ENCODE measurements at places on chromosomes 6 and 20.

- DNase-seq = peak; percentile 99
These were observed at the start of gene MPC1 for GRCh38 chr6:166382933-166383801. Gene MPC1 (minus strand): TSS chr6:166382940. CDS start chr6:166382876, 64 bp downstream.

DNA sequence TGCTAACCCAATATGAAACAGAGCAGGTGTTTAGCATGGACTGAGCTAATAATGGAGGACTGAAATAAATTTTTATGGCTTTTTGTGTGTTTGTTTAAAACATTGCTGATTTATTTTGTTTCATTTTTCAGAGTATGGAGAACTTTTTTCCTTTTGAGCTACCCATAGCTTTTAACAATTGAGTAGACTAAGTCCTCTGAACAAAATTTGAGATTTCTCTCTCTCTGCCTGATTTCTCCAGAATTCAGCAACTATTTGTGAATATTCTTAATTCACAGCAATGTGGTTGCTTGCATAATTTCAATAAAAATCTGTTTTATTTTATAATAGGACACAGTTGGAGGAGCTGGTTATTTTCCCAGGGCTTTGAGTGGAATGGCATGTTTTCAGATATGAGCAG lies 103.7 kb downstream of the TPBG start:
- no peak for DNase-seq

DNA sequence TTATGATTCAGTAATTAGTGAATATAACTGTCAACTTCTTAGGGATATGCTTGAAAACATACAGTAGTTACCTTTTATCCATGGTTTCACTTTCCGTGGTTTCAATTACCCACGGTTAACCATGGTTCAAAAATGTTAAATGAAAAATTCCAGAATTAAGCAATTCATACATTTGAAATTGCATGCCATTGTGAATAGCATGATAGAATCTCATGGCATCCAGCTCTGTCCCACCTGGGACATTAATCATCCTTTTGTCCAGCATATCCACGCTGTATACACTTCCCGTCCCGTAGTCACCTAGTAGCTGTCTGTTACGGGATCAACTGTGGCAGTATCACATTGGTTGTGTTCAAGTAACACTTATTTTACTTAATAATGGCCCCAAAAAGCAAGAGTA lies 781.7 kb upstream of the CITED2 start:
- no peak for DNase-seq

DNA sequence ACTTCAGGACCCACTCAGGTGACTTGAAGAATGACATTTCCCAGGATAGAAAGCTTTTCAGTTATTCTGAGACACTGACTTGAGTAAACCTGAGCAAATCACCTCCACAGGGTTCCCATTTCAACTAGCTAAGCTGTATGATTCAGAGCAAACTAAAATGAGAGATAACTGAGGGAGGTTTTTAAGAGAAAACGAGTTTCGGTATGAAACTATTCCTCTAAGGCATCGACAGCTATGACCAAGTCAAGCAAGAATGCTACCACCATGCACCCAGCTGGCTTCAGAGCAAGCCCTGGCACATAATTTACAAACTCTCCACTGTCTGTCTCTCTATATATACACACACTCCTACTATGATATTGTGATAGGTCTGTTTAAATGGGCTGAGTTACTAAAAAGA lies 75.4 kb downstream of the PERP start:
- DNase-seq = no peak

- DNase-seq = no peak
These were observed 42.6 kb downstream of the PLCG1 start for GRCh38 chr20:41179961-41180360.

DNA sequence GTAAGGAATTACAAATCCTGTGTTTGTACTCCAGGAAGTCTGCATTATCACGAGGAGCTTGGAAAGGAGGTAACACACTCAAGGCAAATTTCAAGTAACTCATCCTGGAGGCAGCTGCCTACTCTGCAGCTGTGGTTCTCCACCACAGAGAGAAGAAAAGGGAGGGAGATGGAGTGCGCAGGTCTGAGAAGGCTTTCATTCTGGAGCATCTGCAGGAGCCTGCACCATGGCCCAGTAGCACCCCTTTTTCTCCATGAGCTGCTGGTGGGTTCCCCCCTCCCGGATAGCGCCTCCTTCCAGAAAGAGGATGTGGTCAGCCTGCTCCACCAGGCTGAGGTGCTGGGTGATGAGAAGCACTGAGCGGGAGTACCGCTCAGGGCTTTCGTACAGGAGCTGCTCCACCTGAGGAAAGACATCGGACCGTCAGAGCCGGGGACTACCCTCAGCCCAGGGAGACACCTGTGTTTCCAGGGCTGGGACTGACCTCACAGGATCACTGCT lies 1.6 kb upstream of the PSMB8 start:
- peak; percentile 3 for DNase-seq

DNA sequence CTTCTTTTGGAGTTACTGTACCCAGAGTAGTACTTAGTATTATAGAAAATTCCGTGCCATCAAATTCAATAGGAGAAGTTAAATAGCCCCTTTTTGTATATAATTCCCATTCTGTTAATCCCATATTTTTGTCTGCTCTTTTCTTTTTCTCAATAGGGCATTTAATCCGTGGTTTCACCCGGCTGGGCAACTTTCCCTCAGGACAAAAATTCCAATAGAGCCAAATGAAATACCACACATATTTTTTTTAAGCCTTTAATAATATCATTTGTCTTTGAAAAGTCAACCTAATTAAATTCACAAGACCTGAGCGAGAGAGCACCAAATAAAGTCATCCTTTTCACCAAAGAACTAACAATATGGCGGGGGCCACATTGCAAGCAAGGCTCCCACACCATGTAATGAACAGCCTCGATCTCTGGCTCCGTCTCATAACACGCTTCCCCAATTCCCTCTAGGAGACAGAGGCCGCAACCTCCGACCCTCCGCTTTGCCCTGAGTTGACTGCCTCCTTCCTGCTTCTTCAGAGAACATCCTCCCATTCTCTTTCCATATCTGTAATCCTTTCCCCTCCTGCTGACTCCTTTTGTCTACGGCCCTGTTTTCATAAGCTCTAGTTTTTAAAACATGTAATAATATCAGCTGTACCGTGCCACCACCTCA lies 13.6 kb downstream of the NHSL1 start:
- DNase-seq = no peak

- DNase-seq = no peak
These were observed 23.0 kb upstream of the LY86 start for GRCh38 chr6:6565488-6565887.

DNA sequence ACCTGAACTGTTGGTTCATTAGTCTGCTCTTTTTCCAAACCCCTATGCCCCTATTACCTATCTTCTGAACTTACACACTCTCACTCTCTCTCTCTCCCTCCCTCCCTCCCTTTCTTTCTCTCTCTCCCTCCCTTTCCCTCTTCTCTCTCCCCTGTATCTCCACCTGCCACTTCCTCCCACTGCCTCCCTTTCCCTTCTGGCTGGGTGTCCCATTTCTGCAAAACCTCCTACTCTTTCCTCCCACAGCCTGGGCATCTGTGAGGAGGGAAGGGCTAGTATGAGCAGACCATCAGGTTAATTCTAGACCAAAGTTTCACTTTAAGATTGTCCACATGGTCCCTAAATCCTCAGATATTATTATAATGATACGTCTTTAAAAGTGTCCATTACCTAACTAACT lies 95.1 kb downstream of the TMEM200A start:
- no peak for DNase-seq

DNA sequence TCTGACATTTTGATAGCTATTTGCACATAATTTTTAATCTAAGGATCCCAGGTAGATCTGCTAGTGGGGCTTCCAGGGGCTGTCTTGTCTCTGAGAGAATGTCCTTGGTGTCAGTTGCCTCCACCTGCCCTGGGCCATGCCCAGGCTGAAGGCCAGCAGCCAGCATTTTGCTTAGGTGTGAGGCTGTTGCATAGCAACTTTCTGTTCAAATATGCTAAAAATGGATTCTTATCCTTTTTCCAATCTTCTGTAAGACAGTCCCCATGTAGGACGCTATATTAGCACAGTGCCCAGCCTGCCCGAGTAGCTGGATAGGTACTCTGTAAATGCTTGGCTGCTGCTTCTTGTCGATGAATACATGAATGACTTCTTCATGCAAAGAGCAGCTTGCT lies 62.5 kb upstream of the CITED2 start:
- no peak for DNase-seq

- DNase-seq = no peak
These were observed 23.5 kb upstream of the OCSTAMP start for GRCh38 chr20:46573788-46574584.

- no peak for DNase-seq
These were observed 82.6 kb downstream of the KIF16B start for GRCh38 chr20:16490696-16491095.

DNA sequence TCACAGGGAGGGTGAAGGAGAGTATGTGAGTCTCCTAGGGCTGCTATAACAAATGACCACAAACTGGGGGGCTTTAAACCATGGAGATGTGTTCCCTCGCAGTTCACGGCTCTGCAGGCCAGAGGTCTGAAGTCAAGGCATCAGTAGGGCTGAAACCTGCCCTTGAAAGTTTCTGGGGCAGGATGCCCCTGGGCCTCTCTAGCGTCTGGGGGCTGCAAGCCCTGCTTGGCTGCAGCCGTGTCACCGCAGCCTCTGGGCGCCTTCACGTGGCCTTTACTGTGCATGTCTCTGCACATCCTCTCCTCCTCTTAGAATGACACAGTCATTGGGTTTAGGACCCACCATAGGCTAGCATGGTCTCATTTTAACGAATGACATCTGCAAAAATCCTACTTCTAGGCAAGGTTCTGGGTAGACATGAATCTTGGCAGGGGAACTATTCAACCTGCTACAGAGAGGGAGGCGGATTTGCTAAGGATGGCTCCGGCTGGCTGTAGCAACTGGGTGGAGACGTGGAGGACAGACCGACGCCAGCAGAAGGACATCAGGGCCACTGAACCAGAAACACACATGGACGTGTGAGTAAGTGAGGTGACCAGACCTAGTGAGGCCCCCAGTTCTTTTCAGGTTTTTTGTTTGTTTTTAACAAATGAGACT lies 58.6 kb downstream of the PHACTR3 start:
- DNase-seq = no peak

DNA sequence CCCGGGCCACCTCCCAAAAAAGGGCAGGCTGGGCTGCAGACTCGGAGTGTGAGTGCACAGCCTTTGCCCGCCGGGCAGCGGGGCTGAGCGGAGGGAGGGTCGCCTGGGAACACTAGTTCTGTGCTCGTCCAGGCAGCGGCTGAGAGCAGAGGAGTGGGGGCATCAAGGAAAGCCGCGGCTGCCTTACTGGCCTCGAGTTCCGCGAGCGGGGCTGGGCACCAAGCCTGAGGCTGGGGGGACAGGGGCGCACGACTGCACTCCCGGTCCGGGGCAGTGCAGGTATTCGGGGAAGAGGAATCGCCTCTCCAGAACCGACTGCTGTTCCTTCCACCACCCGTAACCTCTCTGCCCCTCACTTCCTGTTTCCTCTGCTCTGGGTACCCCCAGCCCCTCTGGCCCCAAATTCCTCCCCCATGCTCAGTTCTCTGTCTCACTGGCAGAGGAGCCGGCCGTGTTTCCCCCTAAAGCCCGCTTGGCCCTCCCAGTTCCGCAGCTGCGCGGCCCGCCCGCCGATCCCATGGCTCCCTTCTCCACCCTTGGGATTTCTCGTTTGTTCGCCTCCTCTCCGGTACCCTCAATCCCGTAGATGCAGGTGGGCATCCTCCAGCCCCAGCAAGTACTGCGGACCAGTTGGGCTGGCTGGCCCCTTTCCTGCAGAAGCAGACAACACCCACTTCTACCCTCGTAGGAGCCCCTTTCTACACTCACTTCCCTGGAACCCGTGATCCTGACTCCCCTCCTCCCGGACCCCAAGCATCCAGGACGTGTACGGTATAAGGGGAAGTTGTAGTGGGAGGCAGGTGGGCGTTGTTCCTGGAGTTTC lies 5.1 kb downstream of the RING1 start:
- no peak for DNase-seq

DNA sequence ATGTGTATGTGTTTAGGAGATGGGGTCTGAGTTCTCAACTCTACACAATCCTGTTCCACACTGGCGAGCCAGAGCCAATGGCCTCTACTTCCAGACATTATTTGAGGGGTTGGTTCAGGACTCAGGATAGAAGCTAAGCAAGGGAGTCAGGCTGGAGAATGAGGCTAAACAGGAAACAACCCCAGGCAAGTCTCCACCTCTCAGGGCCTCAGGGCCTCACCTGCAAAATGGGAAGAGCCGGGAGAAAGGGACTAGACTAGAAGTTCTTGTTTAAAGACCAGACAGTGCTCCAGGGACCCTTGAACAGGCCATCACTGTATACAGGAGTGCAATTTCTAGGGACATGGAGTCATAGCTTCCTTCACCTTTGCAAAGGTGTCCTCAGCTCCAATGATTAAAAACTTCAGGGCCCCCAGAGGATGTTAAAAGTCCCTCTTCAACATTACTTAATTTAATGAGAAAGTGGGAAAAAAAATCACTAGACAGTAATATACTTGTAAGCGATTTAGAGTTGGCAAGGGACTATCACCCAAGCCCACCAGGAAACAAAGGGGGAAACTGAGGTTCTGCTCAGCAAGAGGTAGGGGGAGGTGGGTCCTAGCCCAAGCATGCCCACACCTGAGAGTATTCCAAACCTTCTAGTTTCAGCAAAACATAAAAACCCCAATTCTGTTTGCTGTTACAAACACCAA lies 41.7 kb downstream of the ZMYND8 start:
- no peak for DNase-seq

GRCh38 chr6:152922706-152923105 lies 60.1 kb downstream of the FBXO5 start:
- DNase-seq = no peak

DNA sequence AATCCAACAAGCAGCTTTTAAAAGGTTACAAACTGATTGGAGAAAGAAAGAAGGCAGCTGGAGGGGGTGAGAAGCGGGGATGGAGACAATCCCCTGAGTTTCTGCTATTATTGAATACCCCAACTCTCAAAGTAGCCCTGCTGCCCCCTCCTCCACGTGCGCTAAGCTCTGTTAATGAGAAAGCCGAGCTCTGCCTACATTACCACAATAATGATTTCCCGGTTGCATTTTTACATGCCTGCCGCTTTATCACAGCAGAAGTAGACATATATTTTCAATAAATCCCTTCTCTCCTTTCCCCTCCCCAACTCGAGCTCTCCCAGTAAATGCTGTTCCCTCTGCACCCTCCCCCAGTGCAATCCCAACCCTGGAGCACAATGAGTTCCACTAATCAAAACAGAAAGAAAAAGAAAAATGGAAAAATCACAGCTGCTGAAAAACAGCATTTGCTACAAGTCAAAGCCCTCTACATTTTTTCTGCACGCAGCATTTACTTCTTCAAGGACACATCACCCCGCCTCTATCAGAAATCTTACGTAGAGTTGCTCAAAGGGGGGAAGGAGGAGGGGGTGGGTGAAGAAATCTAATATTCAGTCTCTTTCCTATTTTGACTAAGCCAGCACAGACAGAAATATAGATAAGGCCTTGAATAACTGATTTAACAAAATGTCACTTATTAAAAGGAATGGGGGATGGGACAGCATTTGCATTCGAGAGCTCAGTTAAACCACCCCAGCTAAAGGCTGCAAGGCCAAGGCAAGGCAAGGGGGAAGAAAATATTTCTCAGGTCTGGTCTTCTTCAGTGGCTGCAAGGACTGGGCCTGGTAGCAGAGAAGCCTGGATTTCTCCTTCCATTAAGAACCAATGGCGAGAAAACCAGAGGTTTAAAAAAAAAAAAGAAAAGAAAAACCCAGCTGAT lies 10.7 kb downstream of the TRERF1 start:
- DNase-seq = no peak
